ENCODE measurements at places on chromosomes 1 and 21.

- no peak for DNase-seq
These were observed 36.1 kb downstream of the L1TD1 start for GRCh38 chr1:62230718-62231117.

- no peak for DNase-seq
These were observed 118.6 kb upstream of the IFFO2 start for GRCh38 chr1:19074902-19075721.

DNA sequence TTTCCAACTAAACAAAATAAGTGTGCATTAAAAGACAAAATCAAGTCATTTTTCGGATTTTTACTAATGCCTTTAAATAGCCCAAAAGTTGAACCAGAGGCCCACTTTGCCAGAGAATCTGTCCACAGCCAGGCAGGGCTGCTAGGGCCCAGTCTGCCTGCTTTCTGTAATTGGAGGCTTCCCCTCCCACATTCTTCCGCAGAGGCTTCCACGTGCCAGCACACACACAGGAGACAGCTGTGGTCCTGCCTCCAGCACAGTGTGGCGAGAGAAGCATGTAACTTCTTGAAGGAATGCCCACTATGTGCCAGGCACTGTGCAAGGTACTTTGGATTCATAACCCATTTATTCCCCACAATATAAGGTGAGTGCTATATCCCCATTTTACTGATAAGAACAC is 11.3 kb upstream of the PDZK1IP1 start:
- DNase-seq = no peak

DNA sequence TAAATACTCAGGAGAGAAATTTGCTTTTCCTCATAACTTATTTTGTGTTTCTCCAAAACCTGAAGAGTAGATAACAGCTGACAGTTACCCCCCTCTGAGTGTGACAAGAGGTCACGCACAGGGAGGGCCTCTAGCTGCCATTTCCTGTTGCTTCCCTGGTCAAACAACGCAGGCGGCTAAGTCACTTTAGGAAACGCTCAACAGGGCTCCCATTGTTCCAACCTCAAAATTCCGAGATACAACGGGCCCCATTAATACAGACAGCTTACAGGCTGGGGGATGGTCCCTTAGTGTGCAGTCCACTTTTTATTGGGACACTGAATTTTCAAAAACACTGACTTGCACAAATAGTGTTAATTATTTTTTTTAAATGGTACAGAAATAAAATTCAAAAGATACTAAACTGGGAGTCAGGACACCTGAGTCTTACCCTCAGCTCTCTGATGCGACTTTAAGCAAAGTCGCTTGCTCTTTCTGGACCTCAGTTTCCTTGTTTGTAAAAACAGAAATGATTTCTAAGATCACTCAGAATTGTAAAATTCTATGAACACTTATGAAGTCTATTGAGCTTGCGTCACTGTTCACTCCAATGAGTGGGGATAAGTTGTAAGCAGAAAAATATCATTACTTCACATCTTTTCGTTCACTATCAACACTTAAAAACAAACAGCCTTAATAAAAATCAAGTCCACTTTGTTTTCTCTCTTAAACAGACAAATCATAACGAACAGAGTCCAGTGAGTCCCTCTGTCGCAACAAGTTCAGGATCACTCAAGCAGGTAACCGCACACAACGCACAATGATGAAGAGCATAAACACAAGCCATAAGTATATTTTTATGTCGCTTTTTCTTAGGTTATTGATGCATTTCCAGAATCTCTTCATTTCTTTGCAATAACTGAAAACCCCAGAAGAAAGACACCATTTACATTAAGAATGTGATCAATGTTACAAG is 13.5 kb downstream of the LZIC start:
- DNase-seq = no peak

DNA sequence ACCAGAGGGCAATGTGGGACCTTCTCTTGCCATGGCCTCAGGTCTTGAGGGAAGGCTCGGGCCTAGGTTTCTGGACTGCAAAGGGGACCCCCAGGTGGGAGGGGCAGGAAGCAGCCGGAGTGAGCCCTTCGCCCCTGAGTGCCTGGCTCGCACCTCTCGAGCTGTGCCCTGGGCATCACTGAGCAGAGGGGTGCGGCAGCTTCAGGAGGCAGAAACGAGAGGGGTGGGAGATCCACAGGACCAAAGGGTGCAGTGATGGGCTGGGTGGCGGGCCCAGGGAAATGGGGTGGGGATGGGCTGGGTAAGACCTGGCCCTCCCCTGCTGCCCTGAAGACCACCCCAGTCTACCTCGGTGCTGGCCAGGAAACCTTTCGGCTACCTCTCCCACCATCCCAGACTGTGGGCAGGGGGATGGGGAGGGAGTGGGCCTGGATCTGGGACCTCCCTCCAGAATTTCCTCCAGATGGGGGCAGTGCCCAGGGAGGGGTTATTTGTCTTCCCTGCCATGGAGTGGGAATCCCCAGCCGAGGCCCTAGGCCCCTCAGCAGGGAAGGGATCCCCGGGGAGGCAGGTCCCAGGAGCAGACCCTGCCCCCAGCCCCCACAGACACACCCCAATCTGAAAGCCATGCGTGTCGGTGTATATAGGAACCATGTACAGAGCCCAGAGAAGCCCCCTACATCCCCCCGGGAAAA is 21.3 kb downstream of the A3GALT2 start:
- DNase-seq = no peak

- no peak for DNase-seq
These were observed 151.9 kb downstream of the PGBD5 start for GRCh38 chr1:230274254-230274653.

Data from 8988T (cell line).